ENCODE measurements at places on chromosomes 2 and 18.

- DNase-seq, result no peak
Measured at GRCh38 chr2:37619959-37620300, 51.5 kb downstream of the CDC42EP3 start.

- DNase-seq, result no peak
Measured at GRCh38 chr2:236799391-236800026, 229.9 kb downstream of the ACKR3 start.

DNA sequence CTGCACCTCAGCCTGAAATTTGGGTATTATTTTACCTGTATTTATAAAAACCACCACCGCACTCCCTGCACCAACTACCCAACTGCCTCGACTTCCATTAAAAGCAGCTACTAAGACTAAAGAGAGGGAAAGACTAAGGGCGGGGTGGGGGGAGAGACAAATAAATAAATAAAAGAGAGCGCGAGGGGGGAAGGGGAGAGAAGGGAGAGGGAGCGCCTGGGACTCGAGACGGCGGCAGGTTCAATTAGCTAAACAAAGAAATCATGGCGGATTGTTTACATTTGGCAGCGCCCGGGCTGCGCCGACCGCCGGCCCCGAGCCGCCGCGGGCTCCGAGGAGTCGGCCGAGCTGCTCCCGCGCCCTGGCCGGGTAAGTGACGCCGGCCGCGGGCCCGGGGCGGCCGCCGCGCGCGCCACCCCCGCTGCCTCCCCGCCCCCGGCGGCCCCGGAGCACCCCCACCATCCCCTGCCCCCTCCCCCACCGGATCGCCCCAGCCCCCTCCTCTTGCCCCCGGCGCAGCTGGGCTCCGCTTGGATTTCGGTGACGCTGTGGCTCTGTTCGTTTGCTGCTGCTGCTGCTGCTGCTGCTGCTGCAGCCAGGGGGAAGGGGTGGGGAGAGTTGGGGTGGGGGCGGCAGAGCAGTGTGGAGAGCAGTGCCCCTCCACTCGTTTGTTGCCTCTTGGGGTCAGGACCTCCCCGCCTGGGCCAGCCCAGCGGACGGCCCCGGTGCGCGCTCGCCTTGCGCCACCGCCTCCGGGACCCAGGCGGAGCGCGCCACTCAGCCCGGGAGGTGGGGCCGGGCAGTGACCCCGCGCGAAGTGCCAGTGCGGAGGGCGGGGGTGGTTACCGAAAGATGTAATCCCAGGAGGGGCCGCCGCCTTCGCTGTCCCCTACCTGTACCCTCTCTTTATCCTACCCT, 187.2 kb upstream of the FANCL start:
- DNase-seq, result peak; percentile 24

GRCh38 chr18:24369426-24369825, 28.2 kb downstream of the OSBPL1A start:
- DNase-seq, result no peak

DNA sequence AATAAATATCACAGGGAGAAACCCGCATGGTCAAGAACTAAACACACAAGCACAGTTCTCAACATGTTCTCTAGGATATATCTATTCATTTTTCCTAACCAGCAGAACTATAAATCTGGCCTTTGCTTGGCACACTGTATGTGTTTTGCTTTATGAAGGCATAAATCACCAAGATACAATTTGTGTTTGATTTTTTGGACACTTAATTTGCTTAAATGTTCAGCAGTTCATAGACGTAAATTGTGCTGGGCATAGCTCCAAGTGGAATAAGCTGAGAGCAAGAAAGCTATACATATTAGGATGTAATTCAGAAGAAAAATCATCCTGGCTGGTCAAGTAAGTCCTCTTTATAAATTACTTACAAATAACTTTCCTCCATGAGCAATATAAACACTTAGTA, 341.5 kb upstream of the ATP5MC3 start:
- DNase-seq, result no peak

DNA sequence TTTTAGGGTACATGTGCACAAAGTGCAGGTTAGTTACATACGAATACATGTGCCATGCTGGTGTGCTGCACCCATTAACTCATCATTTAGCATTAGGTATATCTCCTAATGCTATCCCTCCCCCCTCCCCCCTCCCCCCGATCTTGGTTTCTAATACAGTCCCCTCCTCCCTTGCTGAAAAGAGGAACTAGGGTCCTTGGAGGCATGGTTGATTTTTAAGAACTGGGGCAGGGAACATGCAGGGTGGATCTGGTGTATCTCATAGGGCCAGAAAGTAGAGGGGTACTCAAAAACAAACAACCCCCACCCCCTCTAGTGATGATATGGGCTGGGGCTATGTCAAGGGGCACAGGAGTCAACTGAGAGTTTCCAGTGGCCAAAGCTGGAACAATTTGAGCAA, 153.4 kb downstream of the UBR3 start:
- DNase-seq, result no peak

DNA sequence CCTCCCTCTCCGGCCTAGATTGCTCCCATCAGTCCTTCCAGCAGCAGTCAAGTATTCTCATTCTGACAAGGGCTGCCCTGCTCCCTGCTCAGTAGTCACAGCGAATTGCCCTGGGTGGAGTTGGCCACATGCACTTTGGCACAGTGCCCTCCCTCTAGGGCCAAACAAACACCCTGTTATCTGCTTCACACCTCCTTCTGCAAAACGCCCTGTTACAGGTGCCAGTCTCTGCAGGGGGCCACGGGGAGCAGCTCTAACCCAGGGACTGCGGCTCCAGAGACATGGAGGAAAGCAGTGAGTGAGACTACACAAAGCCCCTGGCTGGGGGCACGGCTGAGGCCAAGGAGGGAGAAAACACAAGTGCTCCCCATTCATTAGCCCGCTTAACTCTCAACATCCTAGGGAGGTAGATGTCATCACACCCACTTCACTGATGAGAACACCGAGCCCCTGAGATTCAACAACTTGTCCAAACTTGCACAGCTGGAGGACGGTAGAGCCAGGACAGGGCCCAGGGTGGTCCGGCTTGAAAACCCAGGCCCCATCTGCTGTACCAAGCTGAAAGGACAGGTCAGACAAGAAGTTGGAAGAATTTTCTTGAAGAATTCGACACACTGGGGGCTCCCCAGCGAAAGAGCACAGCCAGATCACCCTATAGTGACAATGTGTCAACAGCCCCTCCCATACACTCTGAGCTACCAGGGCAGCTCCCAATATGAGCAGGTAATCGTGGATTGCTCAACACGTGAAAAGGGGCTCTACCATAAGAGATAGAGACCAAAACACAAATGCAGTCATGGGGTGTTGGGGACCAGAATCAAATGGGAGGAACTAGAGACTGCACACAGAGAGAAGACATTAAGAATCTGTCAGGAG, 8.7 kb upstream of the TFCP2L1 start:
- DNase-seq, result no peak

DNA sequence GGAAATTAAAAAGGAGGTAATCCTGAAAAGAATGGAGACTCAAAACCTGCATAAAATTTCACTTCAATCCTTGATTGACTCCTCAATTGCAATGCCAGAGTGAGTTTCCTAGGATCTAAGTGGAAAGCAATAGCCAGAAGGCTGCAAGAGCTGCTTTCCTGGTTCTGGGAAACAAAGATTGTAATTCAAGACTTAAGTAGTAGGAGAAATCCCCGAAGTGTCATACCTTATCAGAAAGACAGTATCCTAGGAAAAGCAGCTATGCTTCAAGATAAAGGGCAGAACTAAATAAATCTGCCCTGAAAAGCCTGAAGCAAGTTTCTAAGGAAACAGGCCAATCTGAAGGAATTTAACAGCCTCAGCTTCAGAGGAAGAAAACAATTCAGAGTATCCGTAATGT, 390.2 kb downstream of the DSC3 start:
- DNase-seq, result peak; percentile 1

Measured in mesenchymal stem cell (in vitro differentiated cells and primary cell).